NT2/D1 (cell line): ENCODE measurements at places on chromosomes 1 and 21.

DNA sequence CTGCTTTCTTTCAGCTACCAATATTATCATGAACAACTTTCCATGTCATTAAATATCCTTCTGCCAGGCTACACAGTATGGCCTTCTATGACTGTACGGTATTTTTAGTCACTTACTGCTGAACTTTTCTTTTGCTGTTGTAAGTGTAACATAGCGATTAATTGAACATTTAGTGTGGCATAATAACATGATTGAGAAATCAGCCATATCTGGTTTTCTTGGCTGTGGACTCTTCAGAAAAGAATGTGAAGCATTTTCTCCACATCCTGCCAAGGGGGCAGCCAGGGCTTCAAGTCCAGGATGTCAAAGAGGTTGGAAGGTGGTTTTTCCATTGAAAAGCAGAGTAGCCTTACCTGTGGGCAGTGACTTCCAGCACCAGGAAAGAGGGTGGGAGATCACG lies 8.8 kb upstream of the AHCYL1 start:
- no peak for DNase-seq

GRCh38 chr1:96362623-96363022 lies 359.0 kb upstream of the PTBP2 start:
- DNase-seq = no peak

GRCh38 chr1:47756006-47756405 lies 241.2 kb downstream of the TRABD2B start:
- no peak for DNase-seq

GRCh38 chr1:156938813-156939212 lies 18.4 kb downstream of the LRRC71 start:
- no peak for DNase-seq

DNA sequence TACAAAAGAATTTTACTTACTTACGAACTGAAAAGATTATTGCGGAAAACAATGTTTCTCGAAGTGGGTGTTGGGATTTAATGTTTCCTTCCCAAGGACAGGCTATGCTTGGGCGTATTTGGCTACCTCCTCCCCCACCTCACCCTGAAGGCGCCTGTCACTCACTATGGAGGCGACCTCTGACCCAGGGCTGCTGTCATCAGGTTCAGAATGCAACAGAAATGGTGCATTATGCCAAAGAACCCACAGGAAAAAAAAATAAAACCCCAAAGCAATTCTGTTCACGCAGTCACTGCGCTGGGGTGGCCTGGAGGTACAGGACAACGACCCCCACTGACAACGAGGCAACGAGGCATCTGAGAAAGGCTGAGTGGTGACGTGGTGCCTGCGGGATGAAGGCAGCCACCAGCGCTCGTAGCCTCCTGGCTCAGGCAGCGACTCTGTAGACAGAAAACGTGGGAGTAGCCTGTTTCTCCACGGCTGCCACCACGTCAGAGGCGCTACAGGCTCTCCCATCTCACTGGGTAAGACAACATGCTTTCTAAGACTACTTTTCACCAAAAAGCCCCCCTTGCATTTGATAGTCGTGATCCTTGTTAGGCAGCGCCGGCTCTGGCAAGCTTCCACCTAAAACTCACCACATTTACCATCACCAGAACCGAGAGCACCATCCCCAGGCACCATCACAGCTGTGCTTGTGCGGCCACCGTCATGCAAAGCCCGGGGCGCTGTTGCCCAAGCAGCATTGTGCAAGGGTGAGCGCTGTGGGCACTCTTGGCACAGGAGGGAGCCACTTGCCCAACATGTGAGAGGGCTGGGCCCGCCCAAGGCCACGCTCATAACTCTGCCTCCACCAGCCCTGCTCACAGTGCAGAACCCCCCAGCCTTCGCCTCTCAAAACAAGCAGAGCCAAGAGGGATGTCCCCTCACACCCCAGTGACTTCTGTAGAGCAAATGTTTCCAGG lies 14.3 kb downstream of the NADK start:
- no peak for DNase-seq

- peak; percentile 33 for DNase-seq
Observed at GRCh38 chr1:62508187-62508758, 71.4 kb downstream of the USP1 start.

- peak; percentile 69 for DNase-seq
Observed at GRCh38 chr1:153032677-153033308, 1.8 kb downstream of the SPRR1B start.
